Brain pericyte (primary cell): ENCODE measurements at places on chromosomes 7 and 10.

- no peak for DNase-seq
Measured at GRCh38 chr7:147861058-147861716, 729.4 kb upstream of the C7orf33 start.

GRCh38 chr7:129703751-129704150 lies 92.2 kb downstream of the NRF1 start:
- no peak for DNase-seq

DNA sequence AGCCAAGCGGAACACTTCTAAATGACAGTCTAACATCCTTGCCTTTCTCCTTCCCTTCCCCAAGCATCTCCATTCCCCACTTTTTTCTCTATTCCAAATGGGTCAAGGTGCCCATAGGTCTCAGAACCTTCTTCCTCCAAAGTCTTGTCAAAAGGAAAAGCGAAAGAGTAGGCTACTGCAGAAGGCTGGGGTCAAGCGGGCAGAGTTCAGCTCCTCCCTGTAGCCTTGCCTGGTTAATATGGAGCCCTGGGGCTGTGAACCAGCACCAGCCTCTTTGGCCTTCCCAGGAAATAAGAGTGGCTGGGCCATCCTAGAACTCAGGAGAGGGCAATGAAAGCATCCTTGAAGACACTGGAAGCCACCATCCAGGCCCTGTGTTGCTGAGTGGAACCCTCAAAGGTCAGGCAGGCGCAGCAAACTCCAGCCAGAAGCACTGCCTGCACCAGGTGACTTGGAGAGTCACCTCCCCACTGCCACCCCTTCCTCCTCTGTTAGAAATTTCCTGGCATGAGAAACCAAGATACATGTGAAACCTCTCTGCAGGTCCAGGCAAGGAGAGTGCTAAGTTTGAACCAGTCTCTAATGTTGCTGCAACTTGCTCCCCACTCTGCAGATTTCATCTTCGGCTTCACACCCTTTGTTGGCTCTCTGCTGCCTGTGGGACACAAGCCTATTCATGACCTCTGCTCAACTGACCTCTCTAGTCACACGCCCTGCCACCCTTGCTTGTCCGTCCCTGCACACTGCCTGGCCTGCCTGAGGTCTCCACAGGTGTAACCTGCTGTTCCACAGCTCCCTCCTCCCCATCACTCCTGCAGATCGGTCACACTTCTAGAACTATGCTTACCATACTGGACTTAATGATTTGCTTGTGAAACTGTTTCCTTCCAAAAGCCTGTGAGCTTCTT lies 74.9 kb downstream of the SH3PXD2A start:
- no peak for DNase-seq

DNA sequence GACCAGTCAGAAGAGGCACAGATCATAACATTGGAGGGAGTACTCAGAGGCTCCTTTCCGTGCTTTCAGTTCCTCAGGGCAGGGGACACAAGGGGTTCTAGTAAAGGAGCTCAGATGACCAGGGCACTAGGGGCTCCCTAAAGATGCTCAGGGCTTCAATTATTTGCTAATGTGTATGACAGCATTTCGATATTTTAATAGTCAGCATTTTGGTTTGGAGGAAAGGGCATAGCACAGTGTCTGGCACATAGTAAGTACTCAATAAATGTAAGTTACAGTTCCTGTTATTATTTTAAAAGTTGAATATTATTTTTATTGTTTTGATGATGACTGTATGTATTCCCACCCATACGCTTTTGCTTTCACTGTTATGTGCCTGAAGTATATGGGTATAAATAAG lies 260.0 kb downstream of the REEP3 start:
- DNase-seq, result no peak

DNA sequence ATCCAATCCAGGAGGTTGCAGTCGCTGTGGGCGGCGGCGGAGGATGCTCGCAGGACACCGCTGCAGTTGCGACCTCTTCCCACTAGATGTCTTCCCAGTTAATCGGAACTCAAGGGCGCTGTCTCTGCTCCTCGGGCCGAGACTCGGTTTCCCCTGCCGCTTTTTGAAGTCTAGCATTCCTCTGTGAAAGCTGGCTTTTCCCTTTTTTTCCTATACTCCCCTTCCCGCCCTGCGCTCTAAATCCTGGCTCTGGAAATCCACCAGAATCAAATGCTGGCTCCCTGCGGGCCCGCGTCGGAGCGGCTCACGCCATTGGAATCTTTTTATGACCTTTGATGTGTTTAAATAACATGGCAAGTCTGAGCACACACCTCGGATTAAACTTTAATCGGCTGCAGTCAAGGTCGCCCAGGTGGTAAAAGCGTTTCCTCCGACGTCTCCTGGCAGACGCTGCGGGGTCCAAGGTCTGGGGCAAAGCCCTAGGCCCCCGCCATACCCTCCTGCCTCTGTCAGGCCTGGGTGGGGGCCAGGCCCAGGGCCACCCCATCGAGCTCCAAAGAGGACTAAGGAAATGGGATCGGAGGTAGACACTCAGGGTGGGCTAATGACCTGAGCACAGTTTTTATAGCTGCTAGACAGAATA lies 10.7 kb upstream of the HOXA13 start:
- no peak for DNase-seq

- DNase-seq, result no peak
Measured at GRCh38 chr10:98458809-98459784, 12.4 kb upstream of the HPS1 start.

- DNase-seq, result no peak
Measured at GRCh38 chr10:55183993-55184392, 383.0 kb upstream of the PCDH15 start.

GRCh38 chr7:54559401-54559800 lies 17.2 kb downstream of the VSTM2A start:
- DNase-seq, result no peak

DNA sequence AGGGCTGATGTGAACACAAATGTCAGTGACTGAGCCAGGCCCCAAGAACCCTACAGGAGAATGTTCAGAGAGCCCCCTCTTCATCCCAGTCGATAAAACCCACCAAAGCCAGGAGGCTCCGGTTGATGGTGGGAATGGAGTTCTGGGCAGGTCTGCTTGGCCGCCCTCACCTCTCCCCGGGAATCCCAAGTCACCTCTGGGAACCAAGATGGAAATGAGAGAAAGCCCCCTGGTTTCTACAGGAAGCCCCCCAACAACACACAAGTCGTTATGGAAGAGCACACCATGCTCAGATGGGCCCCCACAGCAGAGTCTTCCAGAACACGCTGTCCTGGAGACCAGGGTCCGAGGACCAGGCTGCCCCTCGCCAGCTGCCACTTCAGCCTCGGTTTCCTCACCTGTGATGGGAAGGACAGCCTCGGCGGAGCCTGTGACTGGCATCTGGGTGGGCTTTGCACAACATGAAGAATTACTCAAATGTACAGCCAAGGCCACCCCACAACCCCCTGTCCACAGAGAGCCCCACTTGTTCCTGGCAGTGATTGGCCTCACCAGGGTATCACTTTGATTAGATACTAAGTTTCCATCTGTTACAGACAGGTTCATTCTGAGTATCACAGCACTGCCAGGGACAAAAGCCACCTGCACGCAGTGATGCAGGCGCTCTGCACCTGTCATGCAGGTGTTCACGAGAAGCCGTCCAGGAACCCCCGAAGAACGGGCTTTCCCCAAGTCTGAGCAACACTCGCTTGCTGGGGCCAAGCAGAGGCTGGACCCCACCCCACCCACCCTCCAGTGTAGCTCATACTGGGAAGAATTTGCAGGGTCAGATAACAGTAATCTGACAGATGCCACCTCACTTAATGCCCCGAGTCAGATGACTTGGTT lies 57.6 kb downstream of the MKI67 start:
- no peak for DNase-seq

GRCh38 chr7:95549818-95550529 lies 46.3 kb downstream of the PDK4 start:
- peak; percentile 68 for DNase-seq

- DNase-seq, result no peak
Measured at GRCh38 chr10:26799342-26799741, 61.4 kb downstream of the ABI1 start.

GRCh38 chr10:113487154-113487553 lies 65.7 kb upstream of the HABP2 start:
- DNase-seq, result no peak
